Activated B cell treated with CpG ODN at 0.5 μM for 24 hours (primary cell): ENCODE measurements at places on chromosomes 11 and 22. TPM values are rescaled to one million over a fixed set of nuclear protein-coding genes. Genes with fewer than 3 reads are reported as not detected.
A peak's percentile ranks its signal among the peaks of the same experiment; 100 is the strongest.

Gene ASCL2
- total RNA-seq = 1.3 and 1.4 TPM in 2 replicates

Gene NPAS4
- total RNA-seq = not detected in 2 replicates

Gene PARVA
- not detected in 2 replicates for total RNA-seq

Gene SCGB1D2
- total RNA-seq = not detected in 2 replicates

Gene SYT7
- total RNA-seq = not detected in 2 replicates

Gene HMOX1
- total RNA-seq = 13.3 TPM in 2 replicates

- H3K36me3 ChIP-seq = no peaks in the 10 kb centered on the region
- H3K4me1 ChIP-seq = peaks cover 2% of the 10 kb centered on the region
- H3K27me3 ChIP-seq = no peaks in the 10 kb centered on the region
- DNase-seq = no peak
- H3K27ac ChIP-seq = no peak overlapping the region
These were observed 57.2 kb downstream of the DDI1 start for GRCh38 chr11:104093426-104094280.

DNA sequence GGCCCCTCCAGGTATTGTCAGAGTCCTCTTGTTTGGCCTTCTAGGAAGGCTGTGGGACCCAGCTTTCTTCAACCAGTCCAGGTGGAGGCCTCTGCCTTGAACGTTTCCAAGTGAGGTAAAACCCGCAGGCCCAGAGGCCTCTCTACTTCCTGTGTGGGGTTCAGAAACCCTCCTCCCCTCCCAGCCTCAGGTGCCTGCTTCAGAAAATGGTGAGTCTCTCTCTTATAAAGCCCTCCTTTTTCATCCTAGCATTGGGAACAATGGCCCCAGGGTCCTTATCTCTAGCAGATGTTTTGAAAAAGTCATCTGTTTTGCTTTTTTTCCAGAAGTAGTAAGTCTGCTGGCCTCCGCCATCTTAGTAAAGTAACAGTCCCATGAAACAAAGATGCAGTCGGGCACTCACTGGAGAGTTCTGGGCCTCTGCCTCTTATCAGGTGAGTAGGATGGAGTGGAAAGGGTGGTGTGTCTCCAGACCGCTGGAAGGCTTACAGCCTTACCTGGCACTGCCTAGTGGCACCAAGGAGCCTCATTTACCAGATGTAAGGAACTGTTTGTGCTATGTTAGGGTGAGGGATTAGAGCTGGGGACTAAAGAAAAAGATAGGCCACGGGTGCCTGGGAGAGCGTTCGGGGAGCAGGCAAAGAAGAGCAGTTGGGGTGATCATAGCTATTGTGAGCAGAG, at the start of gene CD3E:
Gene CD3E, plus strand, starts transcription at position 163 of the 681 bp plus-strand sequence. Its CDS starts 223 bp downstream, at position 386.
- no peak for DNase-seq
- no peak within 1 kb of the TSS for H3K4me3 ChIP-seq
- H3K4me1 ChIP-seq = peaks cover 7% of the 10 kb centered on the region
- H3K27ac ChIP-seq = no peak within 1 kb of the TSS
- peaks cover 6% of the 10 kb centered on the region for H3K27me3 ChIP-seq

GRCh38 chr11:86247608-86248007, 3.1 kb downstream of the EED start:
- H3K27ac ChIP-seq = peak overlapping the region; percentile 10
- no peak for DNase-seq
- peak overlapping the region; percentile 39 for H3K4me3 ChIP-seq
- peaks cover 50% of the 10 kb centered on the region for H3K4me1 ChIP-seq

- no peaks in the 10 kb centered on the region for H3K36me3 ChIP-seq
- H3K4me1 ChIP-seq = peaks cover 28% of the 10 kb centered on the region
- H3K27ac ChIP-seq = no peak overlapping the region
- H3K4me3 ChIP-seq = no peak overlapping the region
- DNase-seq = no peak
These were observed 83.6 kb upstream of the CRTAM start for GRCh38 chr11:122754553-122755322.

DNA sequence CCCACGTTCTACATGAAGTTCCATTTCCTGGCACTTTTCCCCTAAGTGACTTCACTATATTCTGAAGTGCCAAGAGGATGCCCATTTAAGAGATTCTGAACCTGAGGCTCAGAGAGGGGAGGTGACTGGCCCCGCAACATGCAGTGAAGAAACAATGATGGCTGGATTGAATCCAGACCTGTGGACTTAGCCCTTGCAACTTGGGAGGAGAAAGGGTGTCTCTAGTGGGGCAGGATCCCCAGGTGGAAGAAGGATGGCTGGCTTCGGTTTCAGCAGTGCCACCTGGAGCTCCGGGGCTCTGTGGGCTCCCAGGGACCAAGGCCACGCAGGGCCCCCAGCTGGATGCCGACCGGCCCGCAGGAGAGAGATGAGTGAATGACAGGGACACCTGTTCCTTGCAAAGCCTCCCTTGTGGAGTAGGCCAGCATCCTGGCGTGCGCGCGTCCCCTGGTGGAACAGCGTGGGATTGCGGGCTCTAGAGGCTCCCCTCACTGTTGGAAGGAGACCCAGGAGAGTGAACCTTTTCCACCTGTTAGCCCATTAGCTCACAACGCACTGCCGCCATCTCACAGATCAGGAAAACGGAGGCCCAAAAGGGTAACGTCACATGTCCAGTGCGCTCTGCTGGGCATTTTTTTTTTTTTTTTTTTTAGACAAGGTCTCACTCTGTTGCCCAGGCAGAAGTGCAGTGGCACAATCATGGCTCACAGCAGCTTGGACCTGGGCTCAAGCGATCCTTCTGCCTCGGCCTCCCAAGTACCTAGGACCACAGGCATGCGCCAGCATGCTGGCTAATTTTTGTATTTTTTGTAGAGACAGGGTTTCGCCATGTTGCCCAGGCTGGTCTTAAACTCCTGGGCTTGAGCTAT, 104.7 kb downstream of the KIAA1671 start:
- peak; percentile 19 for DNase-seq
- H3K36me3 ChIP-seq = no peaks in the 10 kb centered on the region
- peaks cover 25% of the 10 kb centered on the region for H3K27me3 ChIP-seq
- H3K27ac ChIP-seq = no peak overlapping the region
- H3K4me1 ChIP-seq = peaks cover 4% of the 10 kb centered on the region

DNA sequence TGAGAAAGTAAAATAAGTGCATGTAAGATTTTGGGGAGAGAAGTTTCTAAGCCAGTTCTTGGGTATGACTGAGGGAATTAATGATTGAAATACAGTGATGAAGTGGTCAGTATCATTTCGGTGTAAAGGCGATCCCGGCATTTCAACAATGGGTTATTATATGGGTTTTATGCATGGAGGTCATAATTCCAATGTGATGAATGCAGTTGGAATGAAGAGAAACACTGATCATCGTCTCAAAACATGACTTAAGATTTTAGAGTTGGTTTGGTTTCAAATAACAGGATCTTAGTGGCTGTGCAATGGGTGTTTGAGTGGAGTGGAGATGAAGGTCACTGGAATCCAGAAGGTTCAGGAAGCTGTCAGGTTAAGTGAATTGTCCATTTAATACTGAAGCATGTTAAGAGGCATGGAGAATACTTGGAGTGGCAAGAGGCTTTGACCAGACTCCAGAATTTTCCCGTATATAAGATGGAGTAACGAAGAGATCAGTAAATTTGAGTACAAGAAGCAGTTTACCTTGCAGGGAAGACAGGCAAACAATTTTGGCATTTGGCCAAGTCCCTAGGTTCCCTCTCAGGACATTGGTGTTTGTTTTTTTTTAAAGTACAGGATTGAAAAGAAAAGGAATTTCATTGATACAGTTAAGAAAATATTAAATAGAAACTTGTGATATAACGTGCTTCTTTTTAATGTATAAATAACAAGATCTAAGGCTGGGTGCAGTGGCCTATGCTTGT, 96.4 kb upstream of the BIRC3 start:
- no peaks in the 10 kb centered on the region for H3K36me3 ChIP-seq
- no peak overlapping the region for H3K4me3 ChIP-seq
- peaks cover 16% of the 10 kb centered on the region for H3K27me3 ChIP-seq
- no peak for DNase-seq
- H3K4me1 ChIP-seq = no peaks in the 10 kb centered on the region
- no peak overlapping the region for H3K27ac ChIP-seq

- H3K4me1 ChIP-seq = no peaks in the 10 kb centered on the region
- no peak overlapping the region for H3K4me3 ChIP-seq
- no peak overlapping the region for H3K27ac ChIP-seq
- H3K27me3 ChIP-seq = no peaks in the 10 kb centered on the region
These were observed 77.4 kb upstream of the OR5AK2 start for GRCh38 chr11:56911312-56911711.

DNA sequence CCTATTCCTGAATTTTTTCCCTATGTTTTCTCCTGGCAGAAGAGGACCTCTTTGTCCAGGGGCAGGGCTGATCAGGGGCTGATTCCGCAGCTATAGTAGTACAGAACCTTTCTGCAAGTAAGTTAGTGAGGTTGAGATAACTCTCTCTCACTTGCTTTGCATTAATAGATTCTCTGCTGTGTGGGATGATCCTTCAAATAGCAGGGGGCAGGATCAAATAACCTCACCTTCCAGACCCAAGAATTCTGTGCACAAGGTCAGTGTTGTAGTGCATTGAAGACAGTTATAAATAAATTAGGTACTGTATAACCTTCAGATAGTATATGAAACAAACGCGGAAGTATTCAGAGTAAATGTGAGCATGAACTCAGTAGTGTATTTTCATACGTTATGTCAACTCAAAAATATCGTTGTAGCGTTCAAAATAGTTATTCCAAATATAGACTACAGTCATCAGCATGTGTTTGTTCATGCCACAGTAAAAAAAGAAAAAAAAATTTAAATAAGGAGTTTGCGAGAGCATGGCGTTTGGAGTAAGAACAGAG, 278 bp downstream of the MMP26 start:
- H3K4me3 ChIP-seq = no peak overlapping the region
- no peaks in the 10 kb centered on the region for H3K4me1 ChIP-seq
- H3K27me3 ChIP-seq = peaks cover 6% of the 10 kb centered on the region
- H3K36me3 ChIP-seq = no peaks in the 10 kb centered on the region
- DNase-seq = no peak
- no peak overlapping the region for H3K27ac ChIP-seq

DNA sequence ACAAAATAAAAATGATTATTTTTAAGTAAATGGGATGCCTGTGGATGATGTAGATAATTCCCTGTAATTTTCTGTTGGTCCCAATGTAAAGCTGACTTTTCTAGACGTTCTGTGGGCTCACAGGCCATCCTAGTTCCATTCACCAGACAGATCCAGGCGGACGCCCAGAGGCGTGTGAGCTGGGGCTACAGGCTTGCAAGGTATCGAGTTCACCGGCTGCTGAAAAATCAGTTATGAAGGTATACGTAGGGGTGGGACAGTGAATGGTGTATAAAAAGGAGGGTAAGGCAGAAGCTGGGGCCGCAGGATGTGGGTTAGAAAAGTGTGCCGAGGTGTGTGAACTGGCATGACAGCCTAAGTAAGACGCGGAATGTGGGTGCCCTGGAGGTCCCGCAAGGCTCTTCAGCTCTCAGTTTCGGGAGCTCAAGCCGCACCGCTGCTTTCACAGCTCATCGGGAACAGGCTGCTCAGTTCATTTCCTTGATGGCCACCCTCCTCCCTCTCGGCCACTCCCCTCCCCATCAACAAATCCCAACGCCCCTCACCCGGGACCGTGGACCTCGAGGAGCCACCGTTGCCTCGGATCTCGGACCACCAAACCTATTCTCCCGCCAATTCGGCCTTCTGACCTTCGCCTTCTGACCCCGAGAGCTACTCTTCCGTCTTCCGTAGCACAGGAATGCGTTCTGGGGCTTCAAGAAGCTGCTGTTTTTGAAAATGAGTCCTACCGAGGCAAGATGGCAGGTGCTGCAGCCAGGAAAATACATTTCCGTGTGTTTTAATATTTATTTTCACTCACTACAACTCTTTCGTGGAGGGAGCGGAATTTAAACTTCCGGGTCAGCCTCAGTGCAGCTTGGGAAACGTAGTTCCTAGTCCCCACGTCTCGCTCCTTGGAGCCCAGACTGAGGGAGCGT, at the start of gene XNDC1N:
Gene XNDC1N, minus strand, starts transcription at position 775 of the 917 bp plus-strand sequence. CDS start 5,241 bp downstream, outside the sequence.
- H3K36me3 ChIP-seq = peaks cover 17% of the 10 kb centered on the region
- H3K4me3 ChIP-seq = peak within 1 kb of the TSS; percentile 95
- H3K4me1 ChIP-seq = peaks cover 52% of the 10 kb centered on the region
- DNase-seq = peak; percentile 57

DNA sequence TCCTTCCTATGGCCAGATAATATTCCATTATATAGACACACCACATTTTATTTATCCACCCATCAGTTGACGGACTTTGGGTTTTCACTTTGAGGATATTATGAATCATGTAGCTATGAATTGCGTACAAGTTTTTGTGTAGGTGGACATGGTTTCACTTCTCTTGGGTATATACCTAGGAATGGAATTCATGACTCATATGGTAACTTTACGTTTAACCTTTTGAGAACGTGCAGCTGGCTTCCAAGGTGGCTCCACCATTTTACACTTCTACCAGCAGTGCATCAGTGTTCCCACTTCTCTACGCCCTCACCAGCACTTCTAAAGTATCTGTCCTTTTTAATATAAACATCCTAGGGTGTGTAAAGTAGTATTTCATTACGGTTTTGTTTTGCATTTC, 112.0 kb downstream of the PLEKHA7 start:
- peak overlapping the region; percentile 74 for H3K4me3 ChIP-seq
- DNase-seq = no peak
- H3K27ac ChIP-seq = peak overlapping the region; percentile 92

GRCh38 chr11:10798330-10798928, 10.3 kb downstream of the EIF4G2 start:
- peaks cover 15% of the 10 kb centered on the region for H3K4me1 ChIP-seq
- H3K27me3 ChIP-seq = no peaks in the 10 kb centered on the region
- H3K27ac ChIP-seq = no peak overlapping the region
- no peak overlapping the region for H3K4me3 ChIP-seq
- no peak for DNase-seq

- no peaks in the 10 kb centered on the region for H3K36me3 ChIP-seq
- DNase-seq = no peak
- no peak overlapping the region for H3K4me3 ChIP-seq
- no peaks in the 10 kb centered on the region for H3K27me3 ChIP-seq
These were observed 597.5 kb downstream of the BRD1 start for GRCh38 chr22:49230194-49230577.

- no peak for DNase-seq
- no peaks in the 10 kb centered on the region for H3K36me3 ChIP-seq
- H3K4me3 ChIP-seq = peak overlapping the region; percentile 76
These were observed 741 bp upstream of the TALDO1 start for GRCh38 chr11:746289-747157.

DNA sequence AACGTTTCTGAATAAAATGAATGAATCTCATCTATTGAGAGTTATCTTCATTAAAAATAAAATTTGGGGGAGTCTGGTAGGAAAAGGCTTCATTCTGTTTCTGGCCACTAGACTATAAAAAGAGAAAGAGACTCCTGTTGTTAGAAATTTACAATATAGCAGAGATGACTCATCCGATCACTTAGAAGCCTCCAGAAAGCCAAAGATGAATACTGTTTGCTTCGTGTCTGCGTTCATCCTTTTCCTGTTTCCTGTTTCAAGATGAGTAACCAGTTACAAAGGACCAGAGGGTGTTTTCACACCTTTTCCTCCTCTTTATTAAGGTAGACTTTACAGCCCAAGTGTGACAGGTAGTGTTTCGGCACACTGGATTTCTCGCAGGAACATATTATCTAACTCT, 1120.7 kb downstream of the LRRC4C start:
- no peaks in the 10 kb centered on the region for H3K4me1 ChIP-seq
- no peak overlapping the region for H3K27ac ChIP-seq
- H3K27me3 ChIP-seq = no peaks in the 10 kb centered on the region
- no peak overlapping the region for H3K4me3 ChIP-seq
